ENCODE measurements at places on chromosomes 2 and 18.
A peak's percentile ranks its signal among the peaks of the same experiment; 100 is the strongest.

- no peak for DNase-seq
These were observed 368.4 kb downstream of the TXNL1 start for GRCh38 chr18:56269958-56270357.

DNA sequence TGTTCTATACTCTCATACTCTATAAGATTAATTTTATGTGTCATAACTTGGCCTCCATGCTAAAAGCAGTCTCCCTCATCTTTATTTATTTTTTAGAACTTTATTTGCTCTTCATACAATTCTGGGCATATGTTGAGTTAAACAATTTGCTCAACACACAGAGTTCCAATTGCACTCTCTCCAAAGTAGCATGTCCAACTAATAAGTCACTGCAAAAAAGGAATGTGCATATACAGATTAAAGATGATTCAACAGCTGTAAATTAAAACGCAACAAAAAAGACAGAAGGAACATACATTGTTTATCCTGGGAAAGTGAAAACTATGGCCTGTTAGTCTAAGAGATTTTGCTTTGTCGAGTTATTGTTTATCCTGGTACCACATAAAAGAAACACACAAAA is 277.7 kb upstream of the ACVR2A start:
- DNase-seq, result no peak

GRCh38 chr2:43212931-43213330 is 13.5 kb downstream of the ZFP36L2 start:
- no peak for DNase-seq

DNA sequence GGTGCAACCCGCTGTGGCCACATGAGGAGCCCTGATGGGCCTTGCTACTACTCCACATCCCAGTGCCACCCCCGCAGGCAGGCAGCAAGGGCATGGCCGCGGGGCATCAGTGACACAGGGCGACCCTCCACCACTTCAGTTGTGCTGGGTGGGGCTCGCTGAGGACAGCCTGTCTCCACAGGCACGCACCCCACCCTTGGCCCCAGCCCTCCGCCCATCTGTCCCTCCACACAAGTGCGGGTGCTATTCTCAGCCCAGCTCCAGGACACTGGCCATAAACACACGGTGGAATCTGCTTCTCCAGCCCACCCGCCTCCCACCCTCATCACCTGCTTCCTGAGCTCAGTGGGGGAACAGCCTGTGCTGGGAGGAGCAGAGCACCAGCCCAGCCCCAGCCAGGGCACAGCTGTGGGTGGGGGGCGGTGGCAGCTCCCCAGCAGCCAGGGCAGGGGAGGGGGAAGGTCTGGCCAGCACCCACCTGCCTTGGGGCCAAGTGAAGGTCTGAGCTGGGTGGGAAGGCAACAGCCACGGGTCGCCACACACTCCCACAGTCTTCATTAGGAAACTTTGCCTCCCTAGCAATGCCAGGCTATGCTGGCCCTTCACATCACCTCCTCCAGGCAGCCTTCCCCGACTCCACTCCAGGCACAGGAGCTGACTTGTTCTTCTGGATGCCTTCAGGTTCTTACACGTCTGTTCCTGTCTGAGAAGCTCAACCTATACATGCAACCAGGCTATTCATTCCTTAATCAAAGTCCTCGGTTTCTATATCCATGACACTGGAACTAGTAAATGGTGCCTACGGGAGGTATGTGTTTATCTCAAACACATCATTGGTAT is 16.5 kb downstream of the BIN1 start:
- DNase-seq, result no peak

DNA sequence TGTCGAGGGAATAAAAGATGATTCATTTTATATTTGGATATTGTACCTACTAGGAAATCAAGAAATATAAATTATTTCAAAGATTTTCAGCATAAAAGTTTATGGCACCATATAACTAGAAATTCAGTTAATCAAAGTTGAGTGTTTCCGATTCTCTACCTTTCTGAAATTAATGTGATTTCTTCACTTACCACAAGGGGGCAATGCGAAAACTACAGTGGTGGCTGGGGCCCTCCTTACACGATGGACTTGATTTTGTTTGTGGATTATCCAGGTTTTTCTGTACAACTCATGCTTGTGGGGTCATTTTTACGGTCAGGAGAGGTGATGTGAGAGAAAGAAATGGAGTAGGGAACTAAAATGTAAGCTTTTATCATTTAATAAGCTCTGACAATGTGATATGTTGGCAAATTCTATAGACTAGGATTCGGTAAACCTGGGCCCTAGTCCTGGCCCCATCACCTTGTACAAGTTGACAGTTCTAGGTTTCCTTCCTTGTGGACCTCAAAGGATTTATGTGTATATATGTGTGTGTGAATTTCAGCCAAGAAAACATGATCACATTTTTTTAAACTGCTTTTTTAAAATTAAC is 47.6 kb downstream of the G6PC2 start:
- DNase-seq, result no peak

DNA sequence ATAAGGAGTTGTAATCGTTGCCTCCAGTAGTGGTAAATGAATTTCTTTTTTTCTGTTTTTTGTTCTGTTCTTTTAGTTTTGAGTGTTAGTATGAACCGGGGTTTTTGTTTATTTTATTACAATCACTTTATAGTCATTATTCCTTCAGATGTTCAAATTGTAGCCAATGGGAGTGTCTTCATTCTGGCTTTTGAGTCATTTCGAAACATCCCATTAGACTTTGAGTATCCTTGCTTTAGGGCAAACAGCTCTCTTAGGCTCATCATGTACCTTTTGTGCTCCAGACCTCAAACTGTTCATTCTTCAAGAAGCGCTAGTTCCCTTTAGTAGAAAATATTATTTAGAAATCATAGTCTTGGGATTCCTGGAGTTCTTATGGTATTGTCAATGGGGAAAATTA is 54.2 kb upstream of the PAX3 start:
- no peak for DNase-seq

DNA sequence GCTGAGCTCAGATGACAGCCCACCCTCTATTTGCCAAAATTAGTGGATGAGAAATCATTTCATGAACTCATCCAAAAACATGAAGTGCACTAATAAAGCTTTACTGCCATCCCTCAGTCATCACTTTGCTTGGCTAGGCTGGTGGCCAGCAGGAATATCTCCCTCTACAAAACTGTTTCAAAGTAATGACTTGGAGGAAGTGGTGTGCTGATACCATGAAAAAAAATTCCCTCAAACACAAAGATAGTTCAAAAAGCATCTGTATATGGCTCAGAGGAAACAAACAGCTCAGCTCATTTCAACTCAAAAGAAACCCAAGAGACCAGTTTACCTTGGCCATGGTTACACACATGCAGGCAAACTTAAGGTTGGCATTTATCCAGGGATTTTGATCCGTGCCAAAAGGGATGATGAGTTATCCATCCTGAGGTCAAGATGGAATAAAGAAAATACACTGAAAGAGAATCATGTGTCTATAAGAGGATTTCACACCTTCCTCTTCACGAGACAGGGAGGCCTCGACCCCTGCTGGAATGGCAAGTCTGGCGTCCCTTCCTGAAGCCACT is 18.4 kb upstream of the WIPF1 start:
- peak; percentile 73 for DNase-seq

- DNase-seq, result no peak
These were observed 1579.2 kb upstream of the PIK3C3 start for GRCh38 chr18:40375837-40376236.

DNA sequence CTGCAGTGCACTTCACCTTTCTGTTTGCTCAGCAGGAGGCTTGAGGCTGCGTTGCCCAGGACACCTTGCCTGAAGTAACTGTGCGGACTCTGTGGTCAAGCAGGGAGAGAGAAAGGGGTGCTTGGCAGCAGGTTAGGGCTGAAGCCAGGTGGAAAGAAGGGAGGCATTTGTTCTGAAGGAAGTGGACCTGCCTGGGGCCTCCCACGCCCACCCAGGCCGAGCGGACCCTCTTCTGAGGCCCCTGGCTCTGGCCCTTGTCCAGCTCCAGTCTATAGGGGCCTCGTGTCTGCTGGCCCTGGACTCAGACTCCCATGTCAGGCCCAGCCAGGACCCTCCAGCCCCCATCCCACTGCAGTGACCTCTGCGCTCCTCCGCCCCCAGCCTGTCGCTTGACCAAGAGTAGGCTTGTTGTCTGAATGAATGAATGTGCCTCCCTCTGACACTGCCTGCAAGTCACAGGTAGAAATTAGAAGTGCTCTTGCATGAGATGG is 2.5 kb downstream of the SNED1 start:
- DNase-seq, result no peak

GRCh38 chr2:14342313-14342712 is 290.2 kb upstream of the LRATD1 start:
- DNase-seq, result no peak

DNA sequence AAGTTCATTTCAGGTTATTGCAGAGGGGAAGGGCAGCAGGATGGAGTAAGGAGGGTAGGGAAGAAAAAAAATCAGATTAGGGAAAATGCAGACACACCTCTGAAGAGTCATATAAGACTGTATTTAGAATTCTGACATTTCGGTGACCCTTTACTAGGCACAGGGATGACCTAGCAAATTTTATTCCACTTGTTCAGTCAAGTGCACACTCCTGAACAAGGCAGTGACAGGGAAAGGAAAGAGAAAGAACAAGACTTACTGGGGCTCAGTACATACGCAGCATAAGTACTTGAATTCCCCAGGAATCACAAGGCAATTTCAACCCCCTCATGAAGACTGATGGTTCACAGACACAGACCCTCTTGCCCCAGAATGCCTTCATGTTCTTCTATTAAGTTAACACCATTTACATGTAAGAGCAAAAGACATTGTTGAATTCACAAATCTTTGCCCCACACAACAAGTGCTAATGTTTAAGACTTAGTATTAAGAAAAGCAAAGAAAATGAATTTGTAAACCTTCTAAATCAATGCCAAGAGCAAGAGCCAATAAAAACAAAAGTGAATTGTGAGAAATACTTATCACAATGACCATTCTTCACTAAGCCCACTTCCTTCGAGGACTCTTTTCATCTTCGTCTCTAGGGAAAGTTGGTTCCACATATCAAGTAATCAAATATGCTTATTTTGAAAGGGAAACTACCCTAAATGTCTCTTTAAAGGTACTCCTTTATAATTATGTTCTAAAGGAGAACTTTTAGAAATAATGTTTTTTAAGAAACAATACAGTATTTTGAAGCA is 47.0 kb downstream of the COBLL1 start:
- DNase-seq, result no peak

- DNase-seq, result no peak
These were observed 136.6 kb upstream of the RMP24 start for GRCh38 chr18:35835833-35836232.

- no peak for DNase-seq
These were observed 85.1 kb downstream of the ANTXR1 start for GRCh38 chr2:69097891-69098655.

GRCh38 chr2:118146315-118147283 is 58.3 kb downstream of the INSIG2 start:
- DNase-seq, result no peak

GRCh38 chr18:13178976-13179375 is 39.6 kb upstream of the LDLRAD4 start:
- DNase-seq, result no peak

GRCh38 chr2:183267148-183267827 is 143.0 kb downstream of the NUP35 start:
- DNase-seq, result no peak

- no peak for DNase-seq
These were observed 180.6 kb downstream of the FSIP2 start for GRCh38 chr2:185919155-185919554.

DNA sequence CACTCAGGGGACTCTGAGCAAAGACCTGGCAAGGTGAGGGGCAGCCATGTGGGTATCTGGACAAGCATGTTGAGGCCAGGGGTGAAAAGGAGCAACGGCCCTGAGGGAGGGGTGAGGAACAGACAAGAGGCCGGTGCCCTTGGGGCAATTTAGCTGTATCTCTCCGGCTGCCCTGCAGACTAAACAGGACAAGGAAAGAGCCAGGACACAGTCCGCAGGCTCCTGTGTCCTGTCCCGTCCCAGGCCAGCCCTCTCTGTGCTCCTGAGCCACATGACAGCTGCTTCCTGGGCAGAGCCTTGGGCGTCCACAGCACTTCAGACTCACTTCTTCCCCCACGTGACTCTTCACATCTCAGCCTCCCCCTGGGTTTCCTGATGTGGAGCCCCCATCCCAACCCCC is 206.1 kb downstream of the KLHL29 start:
- no peak for DNase-seq

GRCh38 chr18:64398320-64398719 is 249.4 kb upstream of the LINC00305 start:
- DNase-seq, result no peak

DNA sequence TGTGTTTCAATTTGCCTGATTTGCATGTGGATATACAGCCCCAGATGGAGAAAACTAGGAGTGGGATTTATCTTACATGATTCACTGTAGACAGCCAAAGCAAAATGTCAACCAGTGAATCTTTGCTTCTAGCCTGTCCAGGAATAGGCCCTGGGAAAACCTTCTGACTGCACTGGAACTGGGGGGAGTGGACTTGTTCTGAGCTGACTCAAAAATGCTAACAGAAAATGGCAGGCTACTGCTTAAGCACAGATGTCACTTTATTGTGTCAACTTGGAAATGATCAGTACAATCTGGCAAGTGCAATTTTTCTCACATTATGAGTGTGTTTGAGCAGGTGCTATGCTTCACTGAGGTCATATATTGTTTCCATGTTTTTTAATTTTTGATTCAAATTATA is 593.7 kb downstream of the NRXN1 start:
- DNase-seq, result no peak

GRCh38 chr2:99448556-99448955 is 41.3 kb downstream of the REV1 start:
- DNase-seq, result no peak

DNA sequence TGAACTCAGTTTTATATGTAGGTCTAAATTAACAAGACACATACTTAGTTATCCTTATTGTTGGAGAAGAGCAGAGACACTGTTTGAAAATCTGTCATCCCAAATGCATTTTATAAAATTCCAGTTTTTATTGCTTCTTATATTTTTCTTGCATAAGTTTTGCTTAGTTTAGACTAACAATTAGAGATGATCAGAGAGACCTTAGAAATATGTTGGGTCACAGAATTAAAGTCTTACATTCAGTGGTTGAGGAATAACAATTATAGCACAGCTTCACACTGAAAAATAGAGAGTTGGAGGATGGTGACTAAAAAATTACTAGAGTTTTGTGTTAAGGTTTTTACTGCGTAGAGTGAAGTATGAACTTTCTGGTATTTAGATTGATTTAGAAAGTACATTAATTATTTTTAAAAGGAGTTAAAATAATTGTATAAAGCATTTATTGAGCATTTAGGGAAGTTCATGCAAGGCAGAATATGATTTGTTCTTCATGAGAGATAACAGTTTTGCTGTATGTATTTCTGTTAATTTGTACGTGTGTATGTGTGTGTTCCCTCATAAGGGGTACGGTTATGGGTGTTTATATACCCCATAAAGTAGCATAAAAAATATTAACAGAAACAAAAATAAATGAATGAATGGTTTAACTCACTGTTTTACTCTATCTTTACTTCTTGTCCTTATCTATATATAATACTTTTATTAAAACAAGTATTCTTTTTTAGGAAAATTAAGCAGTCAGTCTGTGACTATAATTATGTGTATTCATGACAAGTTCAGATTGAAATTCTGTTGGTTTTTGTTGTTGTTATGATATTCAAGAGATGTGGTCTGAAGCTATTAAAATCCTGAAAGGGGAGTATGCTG is 31.2 kb downstream of the DDX1 start:
- no peak for DNase-seq

- no peak for DNase-seq
These were observed 230.3 kb upstream of the TRIB2 start for GRCh38 chr2:12486205-12487118.

- no peak for DNase-seq
These were observed 247.7 kb downstream of the ZNF385B start for GRCh38 chr2:179613701-179614100.

All from brain pericyte (primary cell).